ENCODE measurements at places on chromosomes 2 and 18. TPM values are rescaled to one million over a fixed set of nuclear protein-coding genes. Genes with fewer than 3 reads are reported as not detected.

DNA sequence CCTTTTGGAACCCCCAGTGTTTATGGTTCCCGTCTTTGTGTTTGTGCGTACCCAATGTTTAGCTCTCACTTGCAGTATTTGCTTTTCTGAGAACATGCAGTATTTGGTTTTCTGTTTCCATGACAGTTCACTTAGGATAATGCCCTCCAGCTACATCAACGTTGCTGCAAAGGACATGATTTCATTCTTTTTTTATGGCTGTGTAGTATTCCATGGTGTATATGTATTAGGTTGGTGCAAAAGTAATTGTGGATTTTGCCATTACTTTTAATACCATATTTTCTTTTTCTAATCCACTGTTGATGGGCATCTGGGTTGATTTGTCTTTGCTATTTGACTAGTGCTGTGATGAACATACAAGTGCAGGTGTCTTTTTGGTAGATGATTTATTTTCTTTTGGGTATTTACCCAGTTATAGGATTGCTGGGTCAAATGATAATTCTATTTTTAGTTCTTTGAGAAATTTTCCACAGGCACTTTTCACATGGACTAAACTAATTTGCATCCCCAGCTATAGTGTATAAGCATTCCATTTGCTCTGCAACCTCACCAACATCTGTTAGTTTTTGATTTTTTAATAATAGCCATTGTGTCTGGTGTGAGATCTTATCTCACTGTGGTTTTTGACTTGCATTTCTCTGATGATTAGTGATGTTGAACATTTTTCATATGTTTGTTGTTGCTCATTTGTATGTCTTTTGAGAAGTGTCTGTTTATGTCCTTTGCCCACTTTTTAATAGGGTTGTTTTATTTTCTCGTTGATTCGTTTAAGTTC, 63.6 kb downstream of the CERS6 start:
- DNase-seq, result no peak
- H3K27ac ChIP-seq, result no peak overlapping the region
- no peaks in the 10 kb centered on the region for H3K27me3 ChIP-seq
- H3K36me3 ChIP-seq, result peaks cover 2% of the 10 kb centered on the region

DNA sequence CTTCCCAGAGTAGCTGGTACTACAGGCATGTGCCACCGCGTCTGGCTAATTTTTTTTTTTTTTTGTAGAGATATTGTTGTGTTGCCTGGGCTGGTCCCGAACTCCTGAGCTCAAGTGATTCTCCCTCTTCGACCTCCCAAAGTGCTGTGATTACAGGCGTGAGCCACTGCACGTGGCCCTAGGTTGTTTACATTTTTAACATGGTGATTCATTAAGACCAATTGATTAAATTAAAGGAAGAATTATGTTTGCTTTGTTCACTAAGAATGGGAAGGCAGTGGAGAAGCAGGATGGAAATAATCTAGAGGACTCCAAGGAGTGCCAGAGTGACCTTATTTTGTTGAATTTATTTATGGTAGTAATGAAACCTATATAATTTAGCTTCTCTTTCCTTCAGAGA, 7.5 kb downstream of the LCLAT1 start:
- H3K4me1 ChIP-seq, result peaks cover 46% of the 10 kb centered on the region
- no peaks in the 10 kb centered on the region for H3K27me3 ChIP-seq
- H3K27ac ChIP-seq, result no peak overlapping the region
- H3K4me3 ChIP-seq, result no peak overlapping the region
- H3K36me3 ChIP-seq, result peaks cover 23% of the 10 kb centered on the region
- DNase-seq, result no peak

DNA sequence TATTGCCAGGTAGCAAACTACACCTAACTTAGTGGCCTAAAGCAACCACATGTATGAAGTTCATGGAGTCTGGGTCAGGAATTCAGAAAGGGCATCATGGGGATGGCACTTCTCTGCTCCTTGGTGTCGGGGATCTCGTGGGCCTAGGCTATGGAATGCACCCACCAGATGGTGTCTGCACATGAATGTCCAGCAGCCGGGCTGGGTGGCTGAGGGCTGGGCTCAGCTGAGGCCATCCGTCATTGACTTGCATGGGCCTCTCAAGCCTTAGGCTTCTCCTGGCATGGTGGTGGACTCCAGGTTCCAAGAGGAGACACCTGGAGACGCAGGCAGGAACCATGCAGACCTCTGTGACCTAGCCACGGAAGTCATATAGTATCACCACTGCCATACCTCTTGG, 26.0 kb upstream of the RPL31 start:
- H3K4me1 ChIP-seq, result no peaks in the 10 kb centered on the region
- DNase-seq, result no peak
- no peak overlapping the region for H3K27ac ChIP-seq
- no peak overlapping the region for H3K4me3 ChIP-seq

- no peak overlapping the region for H3K27ac ChIP-seq
- peaks cover 22% of the 10 kb centered on the region for H3K27me3 ChIP-seq
- H3K36me3 ChIP-seq, result no peaks in the 10 kb centered on the region
- no peak overlapping the region for H3K4me3 ChIP-seq
- no peaks in the 10 kb centered on the region for H3K4me1 ChIP-seq
- DNase-seq, result peak; percentile 42
Measured at GRCh38 chr2:23351388-23352141, 33.4 kb upstream of the KLHL29 start.

DNA sequence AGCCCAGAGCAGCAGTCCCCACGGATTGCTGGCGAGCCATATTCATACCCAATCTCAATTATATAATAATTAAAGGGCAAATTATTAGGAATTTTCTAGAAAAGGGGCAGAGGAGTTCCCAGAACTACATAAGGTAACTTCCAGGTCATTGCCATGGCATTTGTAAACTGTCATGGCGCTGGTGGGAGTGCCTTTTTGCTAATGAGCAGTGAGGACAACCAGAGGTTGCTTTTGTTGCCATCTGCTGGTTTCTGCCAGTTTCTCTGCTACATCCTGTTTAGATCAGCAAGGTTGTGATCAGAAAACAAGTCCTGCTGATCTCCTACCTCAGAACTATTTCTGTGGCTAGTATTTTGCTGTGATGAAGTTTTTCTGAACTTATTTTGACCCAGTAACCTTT, 159.8 kb upstream of the PIEZO2 start:
- peaks cover 5% of the 10 kb centered on the region for H3K4me1 ChIP-seq
- H3K36me3 ChIP-seq, result no peaks in the 10 kb centered on the region
- H3K27me3 ChIP-seq, result peaks cover 3% of the 10 kb centered on the region

DNA sequence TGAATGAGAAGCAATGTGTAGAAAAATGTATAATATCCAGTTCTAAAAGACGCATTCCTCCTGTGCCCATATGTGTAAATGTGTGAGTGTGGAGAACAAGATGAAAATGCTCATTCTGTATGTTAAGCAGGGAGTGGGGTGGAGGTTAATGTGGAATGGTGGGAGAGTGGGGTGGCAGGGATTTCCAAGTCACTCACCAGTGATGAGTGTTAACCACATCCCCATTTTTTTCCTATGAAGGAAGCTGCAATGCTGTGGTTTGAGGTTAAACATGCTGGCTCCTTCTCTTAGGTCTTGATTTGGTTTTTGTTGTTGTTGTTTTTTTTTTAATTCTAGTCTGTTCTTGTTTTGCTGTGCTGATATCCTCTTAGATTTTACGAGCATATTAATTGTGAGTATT, 169.4 kb downstream of the NEDD4L start:
- no peaks in the 10 kb centered on the region for H3K36me3 ChIP-seq
- H3K4me1 ChIP-seq, result peaks cover 15% of the 10 kb centered on the region
- no peak overlapping the region for H3K4me3 ChIP-seq
- no peak for DNase-seq

- H3K27me3 ChIP-seq, result no peaks in the 10 kb centered on the region
- no peak for DNase-seq
- H3K27ac ChIP-seq, result no peak overlapping the region
- H3K36me3 ChIP-seq, result no peaks in the 10 kb centered on the region
- no peaks in the 10 kb centered on the region for H3K4me1 ChIP-seq
- no peak overlapping the region for H3K4me3 ChIP-seq
Measured at GRCh38 chr2:192313773-192314172, 119.0 kb upstream of the TMEFF2 start.

GRCh38 chr2:143719406-143719805, 590.2 kb downstream of the ARHGAP15 start:
- no peak overlapping the region for H3K4me3 ChIP-seq
- peaks cover 22% of the 10 kb centered on the region for H3K36me3 ChIP-seq
- peak overlapping the region; percentile 46 for H3K27ac ChIP-seq
- H3K27me3 ChIP-seq, result no peaks in the 10 kb centered on the region

GRCh38 chr2:171102802-171103201, 57.9 kb downstream of the TLK1 start:
- no peak for DNase-seq
- peaks cover 25% of the 10 kb centered on the region for H3K4me1 ChIP-seq
- H3K4me3 ChIP-seq, result no peak overlapping the region

DNA sequence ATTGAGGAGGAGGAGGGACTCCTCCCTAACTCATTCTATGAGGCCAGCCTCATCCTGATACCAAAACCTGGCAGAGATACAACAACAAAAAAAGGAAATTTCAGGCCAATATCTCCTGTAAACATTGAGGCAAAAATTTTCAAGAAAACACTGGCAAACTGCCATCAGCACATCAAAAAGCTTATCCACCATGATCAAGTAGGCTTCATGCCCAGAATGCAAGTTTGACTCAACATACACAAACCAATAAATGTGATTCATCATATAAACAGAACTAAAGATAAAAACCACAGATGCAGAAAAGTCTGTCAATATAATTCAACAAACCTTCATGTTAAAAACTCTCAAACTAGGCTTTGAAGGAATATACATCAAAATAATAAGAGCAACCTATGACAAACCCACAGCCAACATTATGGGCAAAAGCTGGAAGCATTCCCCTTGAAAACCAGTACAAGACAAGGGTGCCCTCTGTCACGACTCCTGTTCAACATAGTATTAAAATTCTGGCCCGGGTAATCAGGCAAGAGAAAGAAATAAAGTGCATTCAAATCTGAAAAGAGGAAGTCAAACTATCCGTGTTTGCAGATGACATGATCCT, 1014.3 kb downstream of the CBLN2 start:
- H3K4me3 ChIP-seq, result no peak overlapping the region
- no peaks in the 10 kb centered on the region for H3K4me1 ChIP-seq
- DNase-seq, result no peak
- no peaks in the 10 kb centered on the region for H3K27me3 ChIP-seq

DNA sequence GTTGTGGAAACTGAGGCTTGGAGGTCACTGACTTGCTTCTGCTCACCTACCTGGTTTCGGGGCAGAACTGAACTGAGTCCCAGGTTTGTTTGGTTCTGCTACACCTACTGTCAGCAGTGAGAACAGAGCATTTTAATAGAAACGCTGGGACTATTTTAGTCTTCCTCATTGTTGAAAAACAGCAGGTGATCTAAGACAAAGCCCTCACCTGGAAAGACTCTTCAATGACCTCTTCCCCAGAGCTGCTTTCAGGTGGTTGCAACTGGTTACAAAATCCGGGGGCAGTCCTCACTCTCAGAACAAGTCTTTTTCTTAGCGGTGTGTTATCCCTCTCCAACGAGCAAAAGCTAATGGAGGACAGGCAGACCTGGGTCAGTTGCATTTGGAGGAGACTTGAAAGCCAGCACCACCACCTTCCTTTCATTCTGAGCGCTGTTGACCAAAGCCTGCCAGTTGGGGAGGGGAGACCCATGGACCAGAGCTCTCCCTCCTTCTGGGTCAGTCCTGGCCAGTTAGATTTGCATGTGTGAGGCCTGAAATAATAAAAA, 217.0 kb downstream of the NCK2 start:
- H3K4me3 ChIP-seq, result no peak overlapping the region
- DNase-seq, result no peak
- H3K27ac ChIP-seq, result no peak overlapping the region
- no peaks in the 10 kb centered on the region for H3K4me1 ChIP-seq
- peaks cover 8% of the 10 kb centered on the region for H3K27me3 ChIP-seq
- H3K36me3 ChIP-seq, result no peaks in the 10 kb centered on the region

The LMAN2L gene
- 5.6 TPM for total RNA-seq

The IL18R1 gene
- 57.8 TPM for total RNA-seq

The CNDP1 gene
- total RNA-seq, result not detected

The ZNF512 gene
- total RNA-seq, result 24.6 TPM

The MYL1 gene
- total RNA-seq, result not detected

The KCNIP3 gene
- not detected for total RNA-seq
